Activated naive CD4-positive, alpha-beta T cell treated with anti-CD3 and anti-CD28 coated beads, Interleukin-2, amount 50 U/mL, for 16 hours (primary cell): ENCODE measurements at places on chromosomes 3 and 15.

- no peak for DNase-seq
Observed at GRCh38 chr3:192861972-192862371, 55.7 kb downstream of the MB21D2 start.

- no peak for DNase-seq
Observed at GRCh38 chr3:184899953-184900595, 88.1 kb downstream of the VPS8 start.

DNA sequence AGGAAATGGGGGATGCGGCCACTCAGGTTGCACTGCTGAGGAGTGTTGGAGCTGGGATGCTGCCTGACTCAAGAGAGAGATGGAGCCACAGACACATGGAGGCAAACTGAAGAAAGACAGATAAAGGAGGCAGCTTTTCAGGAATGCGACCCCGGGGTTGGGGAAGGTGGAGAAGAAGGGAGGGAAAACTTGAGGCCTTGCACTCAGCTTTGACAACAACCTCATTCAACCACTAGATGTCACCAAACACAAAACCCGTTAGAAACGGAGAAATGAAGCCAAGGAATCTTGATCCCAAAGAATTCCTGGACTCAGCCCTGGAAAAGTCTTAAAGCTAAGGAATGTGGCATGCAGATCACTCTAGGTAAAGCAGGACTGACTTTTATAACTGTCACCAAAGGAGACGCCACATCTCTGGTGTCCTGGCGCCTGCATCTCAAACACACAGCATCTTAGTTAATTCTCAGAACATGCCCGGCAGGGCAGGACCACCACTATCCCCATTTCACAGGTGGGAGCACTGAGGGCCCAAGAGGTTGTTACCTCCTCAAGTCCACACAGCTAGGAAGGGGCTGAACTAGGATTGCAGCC lies 59.6 kb upstream of the LMCD1 start:
- DNase-seq, result no peak

DNA sequence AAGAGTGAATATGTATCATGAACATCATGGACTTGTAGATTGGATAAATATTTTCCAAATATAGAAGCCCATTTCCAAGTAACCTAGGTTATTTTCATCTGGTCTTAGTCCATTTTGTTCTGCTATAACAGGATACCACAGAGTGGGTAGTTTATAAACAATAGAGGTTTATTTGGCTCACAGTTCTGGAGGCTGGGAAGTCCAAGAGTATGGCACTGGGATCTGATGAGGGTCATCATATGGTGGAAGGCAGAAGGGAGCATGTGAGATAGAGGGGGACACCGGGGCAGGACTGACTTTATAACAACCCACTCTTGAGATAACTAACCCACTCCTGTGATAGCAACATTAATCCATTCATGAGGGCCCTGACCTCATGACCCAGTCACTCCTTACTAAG lies 9.4 kb upstream of the MGA start:
- no peak for DNase-seq

- DNase-seq, result no peak
Observed at GRCh38 chr3:172254542-172254941, 193.7 kb downstream of the GHSR start.

DNA sequence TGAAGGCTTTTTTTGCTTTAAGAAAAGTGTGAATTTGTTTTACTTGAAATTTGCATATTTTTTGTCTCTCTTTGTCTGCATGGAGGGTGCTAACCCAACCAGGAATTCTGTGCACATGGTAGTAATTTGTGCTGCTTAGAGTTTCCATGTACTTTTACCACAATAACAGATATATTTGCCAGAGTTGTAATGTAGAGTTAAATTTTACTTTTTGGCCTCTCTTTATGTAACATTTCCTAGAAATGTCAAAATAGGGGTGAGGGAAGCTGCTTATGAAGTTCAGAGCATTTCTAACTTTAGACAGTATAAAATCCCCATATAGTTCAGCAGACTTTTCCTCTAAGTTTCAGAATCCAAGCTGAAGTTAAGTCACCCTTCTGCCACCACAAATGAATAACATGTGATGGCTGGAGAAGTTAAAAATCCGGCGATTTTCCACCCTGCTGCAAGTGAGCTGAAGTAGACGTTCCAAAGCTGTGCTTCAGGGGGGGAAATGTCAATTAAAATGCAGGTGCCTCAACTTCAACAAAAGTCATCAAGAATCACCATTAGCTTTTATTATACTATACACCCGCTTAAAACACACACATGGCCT lies 385.7 kb upstream of the NR2F2 start:
- DNase-seq, result no peak

DNA sequence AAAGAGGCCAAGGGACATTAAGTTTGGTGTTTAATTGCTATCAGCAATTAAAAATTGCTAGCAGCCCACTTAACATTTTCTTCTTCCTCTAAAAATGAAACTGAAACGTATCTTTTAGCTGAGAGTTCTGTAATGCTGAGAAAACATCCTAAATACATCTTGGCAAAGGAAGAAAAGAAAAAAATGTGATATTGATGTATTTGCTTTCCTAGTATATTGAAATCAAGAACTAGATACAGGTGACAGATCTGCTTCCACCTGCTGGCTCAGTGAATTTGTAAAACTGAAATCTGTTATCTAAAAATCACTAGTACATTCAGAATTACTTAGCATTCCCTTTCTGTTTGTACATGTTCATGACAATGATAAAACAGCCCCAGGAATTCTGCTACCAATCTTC lies 283.2 kb downstream of the ZBTB20 start:
- no peak for DNase-seq

GRCh38 chr3:38173834-38174418 lies 8.6 kb downstream of the OXSR1 start:
- DNase-seq, result no peak

DNA sequence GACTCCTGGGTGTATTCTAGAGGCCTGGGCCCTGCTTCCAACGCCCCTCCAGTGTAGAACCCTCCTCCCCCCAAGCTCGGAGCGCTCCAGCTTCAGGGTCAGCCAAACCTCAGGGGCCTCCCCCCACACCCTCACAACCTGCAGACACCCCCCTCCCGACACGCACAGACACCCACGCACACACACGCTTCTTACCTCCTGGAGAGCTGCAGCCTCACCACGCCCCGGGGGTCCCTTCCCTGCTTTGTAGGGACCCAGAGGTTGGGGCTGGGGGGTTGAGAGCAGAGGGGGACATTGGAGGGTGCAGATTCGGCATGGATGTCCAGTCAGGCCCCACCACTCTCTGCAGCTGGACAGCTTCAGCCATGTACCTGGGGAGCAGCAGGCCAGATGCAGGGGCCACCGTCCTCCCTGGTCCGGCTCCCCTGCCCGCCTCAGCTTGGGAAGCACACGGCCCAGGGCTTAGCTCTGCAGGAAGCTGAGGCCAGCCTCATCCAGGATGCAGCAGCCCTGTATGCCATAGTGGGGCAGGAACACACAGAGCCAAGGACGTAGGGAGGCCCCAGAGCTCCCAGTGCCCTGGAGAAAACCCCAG lies 13.0 kb downstream of the ZDHHC19 start:
- DNase-seq, result no peak

DNA sequence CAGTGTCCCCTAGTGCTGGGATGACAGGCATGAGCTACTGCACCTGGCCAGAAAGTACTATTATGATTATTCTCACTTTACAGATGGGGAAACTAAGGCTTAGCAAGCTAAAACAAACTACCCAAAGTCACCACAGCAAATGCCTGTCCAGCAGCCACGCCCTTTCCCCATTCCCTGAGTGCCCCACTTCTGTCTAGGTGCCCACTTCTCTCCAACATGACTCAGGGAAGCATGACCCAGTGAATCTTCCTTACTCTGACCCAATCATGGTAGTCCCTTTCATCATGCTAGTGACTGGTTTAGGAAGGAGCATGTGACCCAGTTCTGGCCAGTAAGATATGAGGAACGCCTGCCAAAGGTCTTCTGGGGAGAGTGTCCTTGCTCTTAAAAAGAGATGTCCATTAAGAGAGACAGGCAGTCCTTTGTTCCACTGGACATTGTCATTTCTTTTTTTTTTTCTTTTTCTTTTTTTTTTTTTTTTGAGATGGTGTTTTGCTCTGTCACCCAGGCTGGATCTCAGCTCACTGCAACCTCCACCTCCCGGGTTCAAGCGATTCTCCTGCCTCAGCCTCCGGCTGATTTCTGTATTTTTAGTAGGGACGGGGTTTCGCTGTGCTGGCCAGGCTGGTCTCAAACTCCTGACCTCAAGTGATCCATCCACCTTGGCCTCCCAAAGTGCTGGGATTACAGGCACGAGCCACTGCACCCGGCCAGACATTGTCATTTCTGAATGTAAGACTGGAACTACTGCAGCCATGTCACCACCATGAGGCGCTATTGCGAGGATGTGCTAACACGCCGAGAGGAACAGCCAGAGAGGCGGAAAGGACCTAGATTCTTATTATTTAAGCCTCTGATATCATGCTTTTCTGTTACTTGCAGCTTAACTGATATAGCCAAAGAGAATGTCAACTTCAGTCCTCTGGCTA lies 19.8 kb downstream of the MEGF11 start:
- DNase-seq, result no peak

DNA sequence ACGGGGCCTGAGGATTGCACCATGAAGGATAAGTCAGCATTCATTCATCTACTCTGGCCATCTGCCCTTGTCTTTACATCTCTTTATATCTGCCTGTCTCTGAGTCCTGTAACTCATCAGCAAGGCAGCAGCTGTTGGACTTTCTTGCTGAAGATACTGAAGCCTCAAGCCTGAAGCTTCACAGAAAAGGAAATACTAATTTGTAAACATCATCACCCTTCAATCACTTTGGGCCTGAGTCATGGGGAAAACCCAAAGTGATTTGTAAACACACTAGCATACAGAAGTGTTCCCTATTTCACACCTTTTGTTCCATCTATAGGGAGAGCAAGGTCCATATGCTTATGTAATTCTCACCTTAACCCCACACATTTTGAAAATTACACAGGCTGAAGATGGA lies 928.2 kb downstream of the EPHA3 start:
- DNase-seq, result no peak

GRCh38 chr3:183635107-183635430 lies 354 bp upstream of the KLHL24 start:
- DNase-seq, result no peak

DNA sequence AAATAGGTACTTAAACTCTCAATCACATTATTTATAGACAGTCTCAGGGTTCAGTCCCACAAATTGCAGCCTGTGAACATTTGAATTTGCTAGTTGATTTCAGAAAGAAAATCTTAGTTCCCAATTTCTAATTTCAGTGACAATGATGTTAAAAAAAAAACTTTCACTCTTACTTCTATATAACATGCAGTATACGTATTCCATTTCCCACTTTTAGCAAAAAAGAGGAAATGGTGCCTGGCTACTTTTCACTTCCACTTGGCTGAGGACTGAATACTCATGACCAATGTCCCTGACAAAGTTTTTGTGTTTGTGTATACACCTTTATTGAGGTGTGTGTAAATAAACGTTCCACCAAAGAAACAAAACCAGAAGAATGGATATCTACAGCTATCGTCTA lies 32.1 kb upstream of the XCR1 start:
- no peak for DNase-seq

GRCh38 chr3:48897460-48898376 lies 964 bp downstream of the SLC25A20 start:
- no peak for DNase-seq

DNA sequence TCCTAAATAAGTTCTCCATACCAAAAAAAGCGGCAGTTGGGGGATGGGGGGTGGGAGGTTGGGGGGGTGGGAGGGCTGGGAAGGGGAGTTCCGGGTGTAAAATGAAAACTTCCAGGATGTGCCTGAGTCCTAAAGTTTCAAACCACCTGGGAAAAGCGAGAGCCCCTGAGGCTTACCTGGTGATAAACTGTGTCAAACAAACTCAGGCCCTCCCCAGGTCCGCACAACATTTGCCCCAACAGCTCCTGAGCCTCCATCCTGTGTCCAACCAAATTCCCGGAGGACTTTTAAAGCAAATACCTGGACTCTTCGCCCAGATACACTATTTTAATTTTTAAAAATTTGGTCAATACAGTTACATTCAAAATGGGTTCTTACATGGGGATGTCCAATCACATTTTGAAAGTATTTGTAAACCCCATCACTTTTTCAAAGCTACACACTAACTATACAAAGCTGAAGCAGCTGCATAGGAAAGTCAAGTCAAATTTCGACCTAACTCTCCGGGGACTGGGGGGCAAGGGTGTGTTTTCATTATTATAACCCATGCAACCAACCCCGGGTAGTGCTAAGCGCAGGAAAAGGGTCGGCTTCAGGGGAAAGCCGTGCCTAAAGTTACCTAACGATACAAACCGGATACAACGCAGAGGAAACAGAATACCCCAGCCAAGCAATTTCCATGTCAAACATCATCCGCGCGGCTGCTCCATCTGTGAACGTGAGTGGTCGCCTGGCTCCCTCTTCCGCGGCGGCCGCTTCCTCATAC lies 685 bp upstream of the FOXB1 start:
- no peak for DNase-seq

DNA sequence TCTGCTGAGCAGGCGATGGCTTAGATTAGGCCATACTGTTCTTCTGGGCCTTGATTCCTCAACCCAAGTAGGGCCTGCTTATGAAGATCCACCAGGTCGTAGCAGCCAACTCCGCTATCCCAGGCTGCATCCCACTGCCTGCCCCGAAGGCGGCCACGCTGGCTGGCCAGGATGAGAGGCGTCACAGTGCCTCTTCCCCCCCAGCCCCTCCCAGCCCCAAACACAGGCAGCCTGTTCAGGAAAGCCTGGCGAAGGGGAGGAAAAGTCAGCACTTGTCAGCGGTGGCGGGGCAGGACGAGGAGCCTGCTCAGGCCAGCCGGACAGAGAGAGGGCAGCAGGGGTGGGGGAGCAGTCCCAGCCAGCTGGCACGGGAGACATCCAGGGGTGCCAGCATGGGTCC lies 11.2 kb downstream of the PTH1R start:
- no peak for DNase-seq

GRCh38 chr15:69476704-69477473 lies 24.3 kb downstream of the RPLP1 start:
- no peak for DNase-seq

DNA sequence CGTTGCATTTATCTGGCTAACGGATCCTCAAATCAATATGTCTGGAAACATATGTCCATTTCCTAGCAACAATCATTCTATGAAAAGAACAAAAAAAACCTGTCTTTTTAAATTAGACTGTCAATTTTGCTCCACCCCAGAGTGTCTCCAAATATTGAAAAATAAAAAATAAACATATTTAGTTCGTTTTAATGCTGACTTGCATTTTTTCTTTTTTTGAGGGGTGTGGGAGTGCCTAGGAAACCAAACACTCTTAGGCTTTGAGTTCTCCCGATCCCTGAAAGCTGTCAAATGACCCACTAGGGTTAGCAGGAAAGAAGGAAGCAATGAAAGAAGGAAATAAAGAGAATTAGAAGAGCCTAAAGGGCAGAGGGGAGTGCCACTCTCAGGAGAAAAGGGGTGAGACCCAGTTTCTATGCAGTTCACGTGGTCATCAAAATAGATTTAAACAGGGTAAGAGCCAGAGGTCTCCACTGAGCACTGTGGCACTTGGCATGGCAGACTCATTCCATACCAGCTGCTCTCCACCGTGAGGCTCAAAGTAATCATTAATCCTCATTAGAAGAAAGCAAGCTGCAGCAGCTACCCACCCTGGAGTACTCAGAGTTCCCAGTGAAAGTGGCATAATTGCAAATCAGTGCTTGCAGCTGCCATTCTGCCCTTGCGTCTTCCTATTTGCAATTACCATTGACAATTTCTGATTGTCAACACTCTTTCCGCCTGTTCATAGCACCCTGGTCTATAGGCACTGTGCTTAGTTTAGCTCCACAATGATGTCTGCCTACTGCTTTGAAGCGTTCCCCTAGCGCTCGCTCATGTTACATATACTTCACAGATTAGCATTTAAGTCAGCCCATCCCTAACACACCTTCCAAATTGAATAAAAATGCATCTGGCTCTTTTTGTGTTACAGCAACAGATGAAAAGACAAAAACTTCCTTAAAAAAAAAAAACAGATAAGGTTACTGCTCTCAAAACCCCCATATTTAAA lies 32.3 kb downstream of the PDZRN3 start:
- DNase-seq, result no peak

GRCh38 chr15:81024265-81024872 lies 23.6 kb downstream of the TLNRD1 start:
- no peak for DNase-seq
